ENCODE measurements at places on chromosomes 16 and 17. TPM values are rescaled to one million over a fixed set of nuclear protein-coding genes. Genes with fewer than 3 reads are reported as not detected.

Gene VTN
- 10.0 TPM for total RNA-seq

Gene SGF29
- total RNA-seq = 11.2 TPM

Gene VMO1
- 0.64 TPM for total RNA-seq

Gene NDUFAB1
- total RNA-seq = 78.9 TPM

Gene MEOX1
- total RNA-seq = 6.0 TPM

Gene CCL23
- not detected for total RNA-seq

Gene GUCY2D
- total RNA-seq = under 0.01 TPM

Gene ADAT1
- total RNA-seq = 69.9 TPM
